ENCODE measurements at places on chromosomes 7 and 10.
A peak's percentile ranks its signal among the peaks of the same experiment; 100 is the strongest.

- no peak for DNase-seq
Measured at GRCh38 chr7:154302380-154302779, 250.2 kb downstream of the DPP6 start.

DNA sequence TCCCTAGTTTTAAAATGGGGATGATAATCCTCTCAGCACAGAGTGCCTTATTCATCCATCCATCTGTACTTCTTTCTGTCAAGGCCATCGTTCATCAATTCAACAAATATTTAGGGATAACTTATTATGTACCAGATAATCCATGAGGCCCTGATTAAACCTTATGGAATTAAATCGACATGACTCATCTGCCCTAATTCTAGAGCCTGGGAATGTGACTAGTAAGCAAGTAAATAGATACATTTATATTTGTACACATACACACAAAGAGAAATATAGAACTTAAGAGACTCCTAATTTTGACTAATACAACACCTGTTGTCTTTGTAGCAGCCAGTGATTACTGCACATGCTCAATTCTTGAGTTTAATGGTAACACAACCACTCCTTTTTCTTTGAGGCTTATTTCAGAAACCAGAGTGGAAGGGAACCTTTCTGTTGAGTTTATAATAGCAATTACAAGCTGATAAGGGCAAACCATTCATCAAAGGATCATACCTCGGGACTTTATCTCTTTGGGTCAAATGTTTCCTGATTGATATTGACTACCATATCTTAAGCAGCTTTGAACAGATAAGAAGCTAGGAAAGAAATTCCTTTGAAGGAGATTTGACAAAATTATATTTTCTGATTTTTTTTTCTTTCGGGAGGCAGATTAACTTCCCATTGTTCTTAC lies 122.7 kb downstream of the ARID5B start:
- DNase-seq: no peak

DNA sequence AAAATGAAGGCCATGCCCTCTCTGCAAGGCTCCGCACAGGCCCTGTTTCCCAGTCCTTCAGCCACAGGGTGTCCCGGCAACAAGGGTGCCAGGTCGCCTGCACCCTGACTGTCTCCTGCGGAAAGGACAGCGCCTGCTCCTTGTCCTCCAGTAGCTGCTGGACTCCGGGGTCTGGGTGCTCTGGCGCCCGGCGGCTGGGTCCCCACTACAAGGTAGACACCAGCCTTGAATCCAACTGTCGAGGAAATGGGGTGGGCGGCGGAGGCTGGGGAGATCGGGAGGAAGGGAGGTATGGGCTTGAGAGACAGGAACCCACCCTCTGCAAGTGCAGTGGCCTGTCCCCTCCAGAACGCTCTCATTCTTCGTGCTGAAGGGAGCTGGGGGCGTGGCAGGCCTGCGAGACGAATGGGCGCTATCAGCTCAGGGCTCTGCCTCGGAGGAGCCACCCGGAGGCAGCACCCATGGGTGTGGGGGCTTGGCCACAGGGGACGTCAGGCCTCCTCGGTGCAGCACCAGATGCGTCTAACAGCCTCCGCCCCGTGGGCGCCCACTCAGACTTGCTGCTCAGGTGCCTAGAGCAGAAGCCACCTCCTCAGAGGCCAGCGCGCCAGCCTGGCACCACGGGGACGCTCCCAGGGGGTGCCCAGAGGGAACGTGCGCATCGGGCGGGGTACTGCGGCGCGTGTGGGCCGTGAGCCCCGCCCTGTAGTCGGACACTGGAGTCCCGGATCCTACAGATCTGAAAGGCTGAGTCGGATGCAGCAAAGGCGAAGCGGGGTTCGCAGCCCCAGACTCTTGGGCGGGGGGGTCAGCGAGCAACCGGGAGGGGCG lies 15.6 kb downstream of the ADAM8 start:
- DNase-seq: peak; percentile 80

GRCh38 chr10:61900829-61901792 lies at the start of gene ARID5B:
ARID5B (plus strand) TSS chr10:61901699; CDS start chr10:61901710, 11 bp downstream.
- DNase-seq: peak; percentile 84

DNA sequence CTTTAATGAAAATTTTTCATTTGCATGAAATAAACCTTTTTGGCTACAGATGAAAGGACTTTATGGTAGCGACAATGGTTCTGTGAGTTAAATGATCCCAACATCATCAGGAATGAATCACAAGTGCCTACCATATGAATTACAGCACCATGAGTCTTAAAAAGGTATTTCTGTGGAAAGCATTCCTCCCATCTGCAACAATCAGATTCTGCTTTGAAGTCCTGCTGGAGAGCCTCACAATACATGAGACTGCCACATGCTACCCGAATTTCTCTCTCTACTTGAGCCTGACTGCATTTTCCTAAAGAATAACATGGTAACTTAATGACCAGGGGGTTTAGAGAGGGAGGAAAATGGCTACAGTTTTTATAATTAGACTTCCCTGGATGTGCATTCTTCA lies 190.3 kb downstream of the TWIST1 start:
- DNase-seq: no peak

DNA sequence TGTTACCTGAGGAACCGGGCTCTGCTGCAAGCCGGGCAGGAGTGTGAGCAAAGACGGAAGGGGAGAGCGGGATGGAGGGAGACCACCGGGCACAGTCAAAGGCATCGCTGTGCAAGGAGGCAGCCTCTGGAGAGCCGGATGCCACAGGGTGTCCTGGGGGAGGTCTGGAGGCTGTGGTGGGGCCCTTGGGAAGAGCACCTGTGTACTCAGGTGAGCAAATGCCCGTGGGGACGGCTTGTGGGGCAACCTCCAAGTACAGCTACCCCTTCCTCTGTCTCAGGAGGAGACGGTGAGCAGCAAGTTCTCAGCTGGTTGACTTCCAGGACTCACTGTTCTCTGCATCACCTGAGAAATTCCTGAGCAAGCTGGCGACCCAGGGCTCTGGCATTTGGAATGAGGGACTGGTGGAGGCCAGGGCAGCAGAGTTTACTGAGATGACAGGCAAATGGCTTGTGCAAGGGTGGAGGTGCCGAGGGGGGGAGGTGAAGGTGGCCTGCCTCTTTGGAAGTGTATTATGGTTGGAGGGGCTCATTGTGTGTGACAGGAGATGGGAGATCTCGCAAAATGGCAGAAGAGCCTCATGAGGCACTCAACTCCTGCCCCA lies 345.2 kb upstream of the SHH start:
- no peak for DNase-seq

DNA sequence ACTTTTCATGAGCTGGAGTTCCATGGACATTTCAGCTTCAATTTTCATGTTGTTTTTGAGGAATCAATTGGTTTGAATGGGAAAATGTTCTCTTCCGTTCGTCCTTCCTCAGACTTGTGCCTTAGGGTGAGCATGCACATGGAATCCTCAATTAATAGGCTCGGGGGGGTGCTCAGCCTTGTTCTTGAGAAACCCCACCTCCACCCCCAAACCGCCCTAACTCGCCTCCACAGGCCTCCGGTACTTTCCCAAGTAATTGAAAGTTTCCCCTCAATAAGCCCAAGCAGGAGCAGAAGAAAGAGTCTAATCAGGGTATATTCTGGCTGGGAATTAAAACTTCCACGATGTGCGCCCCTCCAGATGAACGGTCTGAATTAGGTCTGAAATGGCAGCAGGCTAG lies 945.2 kb downstream of the GRID1 start:
- DNase-seq: no peak

- no peak for DNase-seq
Measured at GRCh38 chr10:131902691-131903090, 1.9 kb downstream of the PPP2R2D start.

DNA sequence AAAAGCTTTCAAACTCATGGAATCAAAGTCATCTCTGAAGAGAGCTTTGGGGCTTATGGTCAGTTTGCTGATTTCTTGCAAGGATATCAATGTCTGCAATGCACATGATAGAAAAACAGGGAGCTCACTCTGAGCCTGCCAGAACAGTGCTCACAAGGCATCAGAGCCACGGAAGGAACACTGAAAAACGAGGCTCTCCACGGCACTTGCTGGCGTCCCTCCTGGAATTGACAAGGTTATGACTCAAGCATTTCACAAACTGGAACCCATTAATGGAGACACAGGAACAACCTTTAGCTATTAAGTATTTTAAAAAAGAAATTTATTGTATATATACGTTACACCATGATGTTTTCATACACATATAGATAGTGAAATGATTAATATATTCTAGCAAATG lies 266.3 kb downstream of the KCND2 start:
- DNase-seq: no peak

DNA sequence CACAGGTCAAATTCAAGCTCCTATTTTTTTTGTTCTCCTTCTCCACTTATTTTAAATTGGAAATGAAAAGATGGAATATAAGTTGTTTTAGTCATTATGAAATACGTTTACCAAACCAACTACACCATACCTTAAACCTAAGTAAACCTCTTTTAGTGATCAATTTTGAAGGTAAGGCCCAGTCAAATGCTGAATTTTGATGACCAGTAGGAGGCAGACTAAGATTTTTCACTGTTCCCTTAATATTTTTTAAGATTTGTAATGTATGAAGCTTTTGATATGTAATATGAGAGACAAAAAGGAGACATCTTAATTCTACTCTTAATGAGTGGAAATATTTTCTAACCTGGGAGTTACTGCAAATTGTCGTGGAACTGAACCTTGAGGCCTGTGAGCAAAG lies 311.6 kb downstream of the EXOC4 start:
- DNase-seq: no peak

DNA sequence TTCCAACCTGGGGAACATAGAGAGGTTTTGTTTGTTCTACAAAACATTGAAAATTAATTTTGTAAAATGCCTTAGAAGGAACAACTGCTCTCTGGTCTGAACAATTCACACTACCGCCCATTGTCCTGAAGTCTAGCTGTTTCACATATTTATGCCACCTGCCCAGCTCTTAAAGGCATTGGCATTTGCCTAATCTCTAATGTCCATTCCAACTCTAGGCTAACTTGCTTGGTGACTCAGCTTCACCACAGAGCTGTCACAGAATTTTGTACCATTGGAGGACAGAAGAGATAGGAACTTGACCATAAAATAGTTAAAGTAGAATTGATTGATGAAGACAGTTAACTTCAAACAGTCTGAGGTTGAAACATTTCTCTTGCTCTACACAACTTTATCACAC lies 53.5 kb upstream of the PPP1R17 start:
- no peak for DNase-seq

DNA sequence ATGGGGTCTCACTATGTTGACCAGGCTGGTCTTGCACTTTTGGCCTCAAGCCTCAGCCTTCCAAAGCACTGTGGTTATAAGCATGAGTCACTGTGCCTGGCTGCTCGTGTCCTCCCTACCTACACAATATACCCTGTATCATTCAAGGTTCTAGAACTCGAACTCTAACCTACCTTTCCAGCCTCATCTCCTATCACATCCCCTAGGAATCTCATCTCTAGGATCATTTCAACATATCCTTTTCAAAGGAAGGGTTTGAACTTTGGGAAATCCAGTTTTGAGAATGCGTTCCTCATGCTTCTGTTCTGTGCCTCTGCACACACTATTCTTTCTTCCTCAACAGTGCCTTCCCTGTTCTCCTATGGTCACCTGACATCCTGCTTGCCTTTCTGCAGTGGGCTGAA lies 87.8 kb upstream of the RHEB start:
- no peak for DNase-seq

GRCh38 chr7:143503261-143503660 lies 25.6 kb downstream of the TAS2R41 start:
- DNase-seq: no peak

GRCh38 chr10:70145166-70145665 lies 1.3 kb downstream of the TYSND1 start:
- DNase-seq: no peak

GRCh38 chr7:77459311-77459726 lies 43.2 kb upstream of the GSAP start:
- no peak for DNase-seq

- DNase-seq: no peak
Measured at GRCh38 chr10:130763071-130763470, 548.5 kb downstream of the TCERG1L start.
